T-helper 9 cell (primary cell): ENCODE measurements at places on chromosomes 6 and 20.

DNA sequence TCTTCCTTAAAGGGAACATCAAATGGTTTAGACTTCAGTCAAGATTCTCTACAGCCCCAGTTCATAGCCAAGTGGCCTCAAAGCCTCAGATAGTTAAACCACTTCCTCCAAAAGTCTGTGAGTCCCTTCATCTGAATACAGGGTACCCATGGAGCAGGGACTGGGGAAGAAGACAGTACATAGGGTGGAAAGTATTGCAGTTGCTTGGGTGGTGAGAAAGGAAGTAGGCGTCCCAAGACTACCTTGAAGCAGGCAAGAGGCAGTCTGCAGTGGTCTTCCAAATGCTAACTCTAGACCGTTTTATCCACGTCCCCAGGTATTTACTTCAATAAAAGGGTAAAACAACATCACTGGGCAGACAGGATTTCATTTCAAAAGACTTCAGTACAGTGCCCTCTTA is 2.0 kb downstream of the FYN start:
- no peak for DNase-seq

GRCh38 chr20:54364919-54365318 is 110.5 kb upstream of the DOK5 start:
- no peak for DNase-seq

DNA sequence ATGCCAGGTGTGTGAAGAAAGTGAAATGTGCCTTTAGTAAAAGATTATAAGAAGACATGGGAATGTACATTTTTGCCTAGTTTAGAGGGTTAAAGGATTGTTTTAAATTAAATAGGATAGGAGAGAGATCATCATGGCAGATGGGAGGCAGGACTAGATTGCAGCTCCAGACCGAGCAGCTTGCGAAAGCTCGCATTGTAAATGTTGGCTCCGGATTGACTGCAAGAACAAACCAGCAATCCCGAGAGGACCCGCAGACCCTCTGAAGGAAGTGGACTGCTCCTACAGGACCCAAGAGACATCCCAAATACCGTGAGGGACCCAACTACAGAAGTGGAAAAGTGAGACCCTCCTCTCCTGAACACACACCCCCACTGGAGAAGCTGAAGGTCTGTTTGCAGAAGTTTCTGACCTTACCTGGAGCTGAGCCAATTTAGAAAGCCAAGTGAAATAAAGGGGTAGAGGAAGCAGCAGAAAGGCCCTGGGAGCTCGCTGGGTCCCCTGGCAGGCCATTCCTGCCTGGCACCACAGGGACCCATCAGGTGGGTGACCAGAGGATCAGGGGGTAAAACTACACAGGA is 30.0 kb upstream of the TPD52L1 start:
- DNase-seq = no peak

- DNase-seq = no peak
These were observed 80.1 kb upstream of the NXT1 start for GRCh38 chr20:23270382-23270911.

GRCh38 chr6:6470123-6470522 is 118.4 kb upstream of the LY86 start:
- no peak for DNase-seq

DNA sequence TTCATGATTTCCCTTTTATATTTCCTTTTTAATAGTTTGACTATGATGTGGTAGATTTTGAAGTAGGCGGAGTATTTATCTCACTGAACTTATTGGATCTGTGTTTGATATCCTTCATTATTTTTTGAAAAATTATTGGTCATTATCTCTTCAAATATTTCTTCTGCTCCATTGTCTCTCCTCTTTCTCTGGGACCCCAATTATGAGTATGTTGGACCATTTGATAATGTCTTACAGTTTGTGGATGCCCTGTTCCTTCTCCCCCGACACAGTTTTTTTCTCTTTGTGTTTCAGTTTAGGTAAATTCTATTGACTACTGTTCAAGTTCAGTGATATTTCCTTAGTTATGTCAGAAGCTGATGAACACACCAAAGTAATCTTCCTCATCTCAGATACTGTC is 49.4 kb upstream of the COL10A1 start:
- DNase-seq = no peak

GRCh38 chr6:54987633-54988290 is 141.2 kb downstream of the FAM83B start:
- no peak for DNase-seq

GRCh38 chr20:59192533-59192896 is 28.9 kb downstream of the ZNF831 start:
- DNase-seq = no peak

DNA sequence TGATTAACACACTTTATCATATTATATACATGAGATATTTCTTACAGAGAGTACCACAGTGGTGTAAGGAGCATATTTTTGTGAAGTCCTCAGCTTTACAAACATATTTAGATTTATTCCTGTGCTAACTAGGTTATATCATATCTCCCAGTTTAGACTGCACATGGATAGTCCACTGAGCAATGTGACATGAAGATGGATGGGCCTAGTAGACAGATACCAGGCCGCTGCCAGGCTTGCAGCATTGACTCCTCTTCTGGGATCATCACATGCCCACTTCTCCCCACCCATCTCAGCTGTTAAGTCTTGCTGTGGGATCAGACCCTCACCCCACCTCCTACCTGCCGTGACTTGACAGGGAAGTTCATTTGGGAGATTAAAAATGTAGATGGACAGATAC is 95.8 kb downstream of the SLX4IP start:
- DNase-seq = no peak

- no peak for DNase-seq
These were observed 17.9 kb upstream of the CST3 start for GRCh38 chr20:23655491-23656211.

DNA sequence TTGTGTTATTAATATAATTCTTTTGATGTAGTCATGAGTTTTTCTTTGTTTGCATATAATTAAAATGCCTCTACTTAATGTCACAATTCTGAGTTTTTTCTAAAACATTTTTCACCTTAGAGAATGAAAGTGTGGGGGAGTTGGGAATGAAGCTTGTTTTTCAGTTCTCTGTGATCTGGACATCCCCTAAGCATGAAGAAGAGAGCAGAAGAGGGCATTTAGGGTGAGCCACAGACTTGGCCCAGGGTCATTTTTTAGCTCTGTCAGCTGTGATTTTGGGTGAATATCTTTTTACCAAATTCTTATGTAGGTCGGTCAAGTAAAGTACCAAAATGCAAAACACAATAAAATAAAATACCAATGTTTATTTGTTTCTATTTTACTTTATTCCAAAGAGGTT is 3.9 kb downstream of the OTOR start:
- DNase-seq = no peak

DNA sequence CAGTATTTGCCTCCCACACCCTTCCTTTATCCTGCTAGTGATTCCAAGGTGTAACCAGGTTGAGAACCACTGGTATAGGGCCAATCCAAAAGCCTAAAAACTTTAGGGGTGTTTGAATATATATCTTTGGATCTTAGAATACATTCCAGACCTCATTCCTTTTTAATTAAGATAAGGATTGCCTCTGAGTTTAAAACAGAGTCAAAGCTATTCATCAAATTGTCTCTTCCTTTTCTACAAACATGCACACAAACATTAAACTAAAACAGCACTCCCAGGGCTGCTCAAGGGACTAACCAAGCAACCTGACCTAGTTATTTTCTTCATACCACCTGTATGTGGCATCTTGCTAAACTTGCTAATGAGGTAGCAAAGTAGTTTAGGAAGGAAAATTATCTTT is 22.1 kb upstream of the COL9A1 start:
- DNase-seq = no peak

DNA sequence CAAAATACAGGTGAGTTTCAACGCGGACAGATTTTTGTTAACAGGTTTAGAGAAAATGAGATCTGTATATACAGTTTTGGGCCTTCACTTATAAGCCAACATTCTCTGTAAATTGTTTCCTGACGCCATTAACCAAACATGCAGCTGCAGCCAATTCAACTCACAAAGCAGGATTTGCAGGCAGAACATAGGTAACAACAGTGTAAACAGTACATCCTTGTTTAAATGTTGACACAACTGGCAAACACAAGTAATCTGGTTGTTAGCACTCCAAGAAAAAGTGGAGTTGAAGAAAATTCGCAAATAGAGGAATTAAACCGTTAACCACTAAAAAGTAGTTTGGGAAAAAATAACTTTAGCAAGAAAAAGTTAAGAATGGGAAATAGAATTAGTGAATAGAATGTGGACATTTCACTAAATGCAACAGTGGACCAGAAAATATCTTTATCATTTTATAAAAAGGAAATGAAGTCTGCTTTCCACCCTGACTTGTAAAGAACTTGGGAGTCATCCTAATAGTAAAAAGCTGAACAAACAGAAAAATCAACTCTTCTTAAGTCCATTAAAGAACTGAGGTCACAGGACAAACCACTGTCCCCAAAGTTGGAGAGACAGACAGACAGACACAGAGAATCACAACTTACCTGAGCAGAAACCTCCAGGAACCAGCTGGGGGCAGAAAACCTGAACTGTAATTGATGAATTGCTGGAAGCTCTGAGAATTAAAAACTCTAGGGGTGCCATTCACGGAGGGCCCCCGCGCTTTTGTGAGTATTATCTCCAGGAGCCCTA is 10.1 kb downstream of the SMIM28 start:
- no peak for DNase-seq

- DNase-seq = no peak
These were observed at the start of gene TFAP2C for GRCh38 chr20:56628873-56629463. TFAP2C (plus strand) TSS chr20:56629306; CDS start chr20:56629545, 239 bp downstream.

DNA sequence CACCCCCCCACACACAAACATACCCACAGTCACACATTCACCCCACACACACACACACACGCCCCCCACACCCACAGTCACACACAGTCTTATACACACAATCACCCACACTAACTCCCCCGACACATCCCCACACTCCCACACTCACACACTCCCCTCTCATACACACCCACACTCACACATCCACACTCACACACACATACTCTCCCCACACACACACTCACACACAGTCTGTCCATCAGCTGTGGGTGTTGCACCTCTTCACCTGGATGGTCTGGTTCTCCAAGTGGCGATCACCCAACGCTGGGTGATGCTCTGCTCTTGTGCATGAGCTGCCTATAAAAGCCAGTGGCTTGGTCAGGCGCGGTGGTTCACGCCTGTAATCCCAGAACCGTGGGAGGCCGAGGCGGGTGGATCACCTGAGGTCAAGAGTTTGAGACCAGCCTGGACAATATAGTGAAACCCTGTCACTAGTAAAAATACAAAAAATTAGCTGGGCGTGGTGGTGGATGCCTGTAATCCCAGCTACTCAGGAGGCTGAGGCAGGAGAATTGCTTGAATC is 158.9 kb downstream of the SMOC2 start:
- no peak for DNase-seq

DNA sequence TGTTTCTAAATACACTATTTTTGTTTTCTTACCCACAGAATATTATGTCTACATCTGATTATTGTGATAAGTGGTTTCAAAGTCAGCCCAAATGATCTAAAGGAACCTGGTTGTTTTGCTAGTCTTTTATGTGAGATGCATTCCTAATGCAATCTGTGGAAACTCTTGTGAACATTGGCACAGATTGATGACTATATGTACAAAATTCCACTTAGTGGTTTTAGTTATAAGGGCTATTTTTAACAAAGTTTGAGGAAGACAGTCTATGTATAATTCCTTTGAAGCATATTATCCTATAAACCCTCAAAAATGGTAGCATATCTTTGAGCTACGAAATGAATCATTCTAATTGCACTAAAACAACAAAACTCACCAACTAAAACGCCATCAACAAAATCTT is 140.9 kb downstream of the GRIK2 start:
- DNase-seq = no peak

DNA sequence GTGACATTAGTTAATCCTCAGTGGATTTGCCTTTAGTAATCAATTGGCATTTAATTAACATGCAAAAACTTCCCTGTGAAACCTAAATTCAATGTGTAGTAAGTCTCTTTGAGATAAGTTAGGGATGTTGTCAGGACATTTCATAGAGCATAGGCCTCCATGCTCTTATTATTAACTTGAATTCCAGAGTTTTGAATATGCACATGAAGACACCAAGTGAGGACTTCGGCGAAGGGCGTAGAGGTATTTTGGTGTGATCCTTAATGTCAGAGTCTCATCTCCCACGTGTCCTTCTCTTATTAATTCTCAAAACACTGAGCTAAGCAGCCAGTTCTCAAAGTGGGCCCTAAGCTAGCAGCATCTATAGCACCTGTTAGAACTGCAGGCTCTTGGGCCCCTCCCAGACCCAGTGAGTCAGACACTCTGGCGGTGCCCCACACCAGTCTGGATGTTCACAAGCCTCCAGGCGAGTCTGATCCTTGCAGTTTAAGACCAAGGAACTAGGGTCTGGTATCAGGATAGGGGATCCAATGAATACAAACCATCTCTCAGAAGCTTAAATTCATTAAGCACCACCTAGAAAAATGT is 292.1 kb downstream of the QKI start:
- DNase-seq = no peak

DNA sequence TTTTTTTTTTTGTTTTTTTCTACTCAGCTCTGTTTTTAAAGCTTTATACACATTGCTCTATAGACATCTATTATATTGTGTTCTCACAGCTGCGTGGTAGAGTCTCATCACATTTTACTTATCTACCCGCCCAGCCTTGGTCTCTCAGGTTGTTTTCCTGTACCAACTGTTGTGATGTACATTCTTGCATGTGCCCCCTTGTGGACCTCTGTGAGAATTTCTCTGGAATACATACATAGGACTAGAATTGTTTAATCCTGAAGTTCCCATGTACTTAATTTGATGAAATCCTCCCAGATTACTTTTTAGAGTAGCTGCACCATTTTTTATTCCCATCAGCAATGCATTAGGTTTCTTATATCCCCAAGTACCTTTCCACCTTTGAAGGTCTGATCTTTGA is 40.4 kb upstream of the TINAG start:
- DNase-seq = no peak

- no peak for DNase-seq
These were observed 12.0 kb upstream of the BICRAL start for GRCh38 chr6:42769836-42770235.

DNA sequence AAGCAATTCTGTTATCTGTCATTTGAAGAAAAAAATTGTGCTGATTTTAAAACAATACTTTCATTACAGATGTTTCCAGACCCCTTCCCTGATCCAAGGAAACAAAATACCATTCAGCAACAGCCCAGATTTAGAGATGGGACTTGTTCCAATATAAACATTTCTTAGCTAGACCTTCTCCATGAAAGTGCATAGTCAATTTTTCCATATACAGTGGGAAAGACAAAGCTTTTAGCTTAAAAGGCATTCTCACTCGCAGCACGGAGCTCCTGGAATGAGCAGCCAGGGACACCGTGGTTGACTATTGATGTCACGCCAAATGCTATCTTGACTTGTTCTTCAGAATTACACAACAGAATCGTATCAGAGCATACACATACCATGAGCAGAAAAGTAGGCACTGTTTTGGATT is 21.5 kb downstream of the LAMA4 start:
- no peak for DNase-seq

GRCh38 chr20:53884859-53885541 is 185.4 kb downstream of the BCAS1 start:
- no peak for DNase-seq
